ENCODE measurements at places on chromosomes 4 and X. TPM values are rescaled to one million over a fixed set of nuclear protein-coding genes. Genes with fewer than 3 reads are reported as not detected.

- ATAC-seq: no peak
These were observed 50.9 kb downstream of the ENPP6 start for GRCh38 chr4:184166736-184167135.

DNA sequence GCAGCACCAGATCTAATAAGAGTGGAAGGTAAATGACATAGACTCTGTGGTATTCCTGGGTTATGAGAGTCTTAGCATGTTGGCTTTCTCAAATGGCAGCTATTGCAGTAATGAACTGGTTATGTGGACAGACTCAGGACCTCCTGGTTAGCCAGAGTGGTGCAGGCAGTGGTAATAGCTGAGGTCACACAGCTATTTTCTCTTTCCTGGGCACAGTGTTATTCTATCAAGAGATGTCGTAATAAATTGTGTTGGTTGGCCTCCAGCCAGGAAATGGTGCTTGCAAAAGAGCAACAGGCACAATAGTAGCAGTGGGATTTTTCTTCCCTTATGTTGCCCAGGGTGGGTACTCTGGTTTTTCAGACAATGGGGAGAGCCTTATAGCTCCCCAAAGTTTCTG lies 279.2 kb upstream of the FGF16 start:
- no peak for ATAC-seq

DNA sequence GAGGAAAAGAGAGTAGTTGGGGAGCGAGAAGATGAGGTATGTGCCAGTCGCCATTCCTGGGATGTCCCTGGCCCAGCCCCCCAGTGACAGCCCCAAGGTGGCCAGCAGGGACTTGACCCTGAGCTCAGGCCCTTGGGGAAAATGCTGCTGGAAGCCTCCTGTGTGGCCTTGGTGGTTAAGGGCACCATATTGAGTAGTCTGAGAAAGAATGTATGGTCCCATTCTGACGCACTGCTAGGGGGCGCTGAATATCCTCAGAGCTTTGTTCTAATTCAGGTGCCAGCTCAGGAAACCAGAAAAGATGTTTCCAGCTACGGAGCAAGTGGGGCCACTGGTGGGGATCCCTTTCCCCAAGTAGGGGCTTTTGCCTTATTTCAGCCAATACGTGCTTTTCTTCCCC lies 14.0 kb upstream of the UBA6 start:
- no peak for ATAC-seq

DNA sequence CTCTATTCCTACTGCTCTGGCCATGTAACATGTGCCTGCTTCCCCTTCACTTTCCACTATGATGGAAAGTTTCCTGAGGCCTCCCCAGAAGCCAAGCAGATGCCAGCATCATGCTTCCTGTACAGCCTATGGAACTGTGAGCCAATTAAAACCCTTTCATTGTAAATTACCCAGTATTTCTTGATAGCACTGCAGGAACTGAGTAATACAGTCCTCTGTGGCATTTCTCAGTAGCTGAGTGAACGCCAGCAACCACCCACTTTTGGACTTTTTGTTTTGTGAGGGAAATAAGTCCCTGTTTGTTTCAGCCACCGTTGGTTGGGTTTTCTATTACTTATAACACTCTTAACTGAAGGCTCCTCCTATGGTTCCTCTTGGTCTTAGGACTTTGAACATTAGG lies 104.1 kb downstream of the C4orf51 start:
- ATAC-seq: no peak

- no peak for ATAC-seq
These were observed 130.5 kb downstream of the SMIM20 start for GRCh38 chr4:26044524-26044923.

DNA sequence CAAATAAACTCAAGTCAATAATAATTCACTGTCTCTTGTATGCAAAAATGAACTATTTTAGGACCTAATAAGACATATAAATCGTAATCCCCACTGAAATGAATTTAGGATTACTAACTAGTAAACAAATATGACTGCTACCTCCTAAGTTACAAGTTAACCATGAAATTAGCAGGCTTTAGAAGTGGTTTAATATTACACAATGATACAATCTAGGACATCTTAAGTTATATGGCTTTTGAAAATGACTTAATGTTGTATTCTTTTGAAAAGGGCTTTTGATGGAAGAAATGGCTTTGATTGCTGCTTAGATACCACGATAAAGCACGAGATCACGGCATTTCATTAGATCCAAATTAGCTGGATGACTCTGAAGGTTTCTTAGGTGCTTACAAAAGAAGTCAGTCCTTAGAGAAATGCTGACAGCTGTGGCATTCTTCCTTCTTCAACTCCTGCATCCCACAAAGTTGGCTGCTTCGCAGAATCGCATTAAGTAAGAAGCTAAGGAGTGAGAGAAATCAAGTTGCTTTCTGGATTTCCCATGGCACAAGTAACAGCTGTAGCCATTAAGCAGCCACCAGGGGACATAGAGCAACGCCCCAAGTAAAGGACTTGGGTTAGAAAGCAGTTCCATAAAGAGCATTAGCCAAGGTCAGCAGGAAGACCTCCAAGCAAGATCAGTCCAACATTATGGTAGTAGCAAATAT lies 6.9 kb downstream of the SLC10A7 start:
- no peak for ATAC-seq

The TLR10 gene
- total RNA-seq: not detected

The ODAM gene
- total RNA-seq: 1.1 TPM

The GPR34 gene
- total RNA-seq: 17.0 TPM

The EOLA1 gene
- total RNA-seq: 12.3 TPM

The IGSF1 gene
- total RNA-seq: 2.0 TPM
